ENCODE measurements at places on chromosomes 7 and 10.

DNA sequence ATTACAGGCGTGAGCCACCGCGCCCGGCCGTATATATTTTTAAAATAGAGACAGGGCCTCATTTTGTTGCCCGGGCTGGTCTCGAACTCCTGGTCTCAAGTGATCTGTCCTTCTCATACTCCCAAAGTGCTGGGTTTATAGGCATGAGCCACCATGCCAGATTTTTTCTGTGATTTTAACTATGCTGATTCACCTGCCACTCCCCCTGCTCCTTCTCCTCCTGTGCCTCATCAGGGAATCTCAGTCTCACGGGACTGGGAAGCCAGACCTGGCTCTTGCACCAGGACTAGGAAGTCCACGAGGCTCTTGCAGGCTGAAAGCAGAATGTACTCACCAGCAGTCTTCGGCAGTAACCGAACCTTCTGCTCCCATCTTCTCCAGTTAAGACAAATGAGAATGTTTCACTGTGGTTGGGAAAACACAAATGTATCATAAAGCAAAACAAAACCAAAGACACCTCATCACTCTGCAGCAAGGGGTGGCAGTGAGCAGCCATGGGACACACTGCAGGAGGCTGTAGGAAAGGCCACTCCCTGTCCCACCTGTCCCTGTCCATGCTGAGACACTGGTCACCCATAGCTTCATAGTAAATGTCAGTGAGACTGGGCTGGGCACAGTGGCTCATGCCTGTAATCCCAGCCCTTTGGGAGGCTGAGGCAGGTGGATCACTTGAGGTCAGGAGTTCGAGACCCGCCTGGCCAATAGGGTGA is 78.7 kb upstream of the MKRN1 start:
- no peak for DNase-seq

DNA sequence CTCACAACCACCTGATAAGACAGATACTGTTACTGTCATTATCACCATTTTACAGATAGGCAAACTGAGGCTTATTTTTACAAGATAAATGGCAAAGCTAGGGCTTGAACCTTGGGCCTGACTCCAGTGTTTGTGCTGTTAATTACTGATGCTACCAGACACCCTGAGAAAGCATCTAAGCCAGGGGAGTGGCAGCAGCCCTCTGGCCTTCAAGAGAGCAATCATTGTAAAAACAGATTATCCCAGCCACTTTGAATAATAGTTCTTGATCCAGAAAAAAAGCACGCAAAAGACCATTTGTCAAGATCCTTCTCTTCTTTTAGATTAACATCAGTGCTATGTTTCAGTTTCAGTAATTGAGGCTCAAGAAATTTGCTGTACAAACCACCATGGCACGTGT is 109.5 kb downstream of the PLCE1 start:
- no peak for DNase-seq

DNA sequence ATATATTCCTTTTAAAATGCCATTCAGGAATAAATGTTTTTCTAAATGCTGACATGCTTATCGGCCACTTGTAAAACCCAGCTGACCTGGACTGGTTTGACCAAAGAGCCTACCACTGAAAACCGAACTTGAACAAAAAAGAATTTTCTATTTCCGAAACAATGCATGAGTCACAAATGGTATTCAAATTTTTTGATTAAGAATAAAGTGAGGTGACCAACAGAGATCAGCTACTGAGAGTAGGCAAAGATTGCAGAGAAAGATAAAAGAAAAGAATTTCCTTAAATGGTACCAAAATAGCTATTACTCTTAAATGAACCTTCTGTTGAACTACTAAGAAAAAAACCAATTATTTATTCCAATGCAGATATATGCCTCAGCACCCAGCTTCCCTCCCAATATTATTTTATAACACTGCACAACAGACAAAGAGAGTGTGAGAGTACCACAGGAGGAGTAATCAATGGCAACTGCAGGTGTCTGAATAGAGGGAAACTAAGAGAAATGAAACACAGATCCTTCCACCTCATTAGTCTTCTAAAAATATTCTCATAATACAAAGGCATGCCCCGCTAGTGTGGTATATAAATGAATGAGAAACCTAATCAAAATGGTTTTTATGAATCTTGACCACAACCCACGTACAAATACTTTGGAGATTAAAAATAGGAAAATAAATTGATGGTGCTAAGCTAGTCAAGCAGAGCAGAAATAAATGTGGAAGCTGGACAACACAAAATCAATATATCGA is 20.1 kb downstream of the OSBPL3 start:
- no peak for DNase-seq

DNA sequence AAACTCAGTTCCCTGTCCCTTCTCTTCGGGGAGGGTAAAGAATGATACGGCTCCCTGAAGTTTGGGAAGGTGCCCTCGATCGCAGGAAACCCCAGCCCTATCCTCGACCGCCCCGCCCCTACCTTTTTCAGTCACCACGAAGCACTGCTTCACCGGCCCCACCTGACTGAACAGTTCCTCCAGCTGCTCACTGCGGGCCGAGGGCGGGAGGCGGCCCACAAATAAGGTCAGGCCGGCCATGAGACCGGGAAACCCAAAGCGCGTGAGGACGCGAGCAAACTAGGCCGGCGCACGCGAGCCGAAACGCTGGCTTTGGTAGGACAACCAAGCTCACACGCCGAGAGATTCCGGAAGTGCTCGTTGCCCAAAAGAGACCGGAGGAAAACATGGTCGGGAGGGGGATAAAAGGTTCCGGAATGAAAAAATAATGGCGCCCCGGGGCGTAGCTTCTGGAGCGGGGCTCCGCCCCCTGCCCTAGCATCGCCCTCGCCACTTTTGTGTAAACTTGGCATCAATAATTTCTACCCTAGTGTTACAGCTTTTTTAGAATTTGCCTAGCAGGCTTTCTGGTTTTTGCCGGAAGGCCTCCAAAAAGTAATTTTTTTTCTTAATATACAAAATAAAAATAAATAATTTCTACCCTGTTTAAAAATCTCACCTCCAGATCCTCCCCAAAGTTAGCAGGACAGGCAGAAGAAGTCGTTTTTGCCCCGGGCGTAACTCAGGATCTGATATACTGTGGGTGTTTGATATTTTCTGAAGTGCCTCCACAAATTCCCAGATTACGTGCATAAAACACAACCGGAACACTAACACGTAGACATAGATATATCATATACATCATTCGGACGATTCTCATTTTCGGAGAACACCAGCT is at the start of gene RBM28:
TSS of gene RBM28 (minus strand) at position 355 of the 877 bp plus-strand sequence. CDS start at position 240, 115 bp downstream.
- peak; percentile 97 for DNase-seq

- DNase-seq = no peak
Observed at GRCh38 chr10:100155936-100156335, 29.9 kb downstream of the ERLIN1 start.

DNA sequence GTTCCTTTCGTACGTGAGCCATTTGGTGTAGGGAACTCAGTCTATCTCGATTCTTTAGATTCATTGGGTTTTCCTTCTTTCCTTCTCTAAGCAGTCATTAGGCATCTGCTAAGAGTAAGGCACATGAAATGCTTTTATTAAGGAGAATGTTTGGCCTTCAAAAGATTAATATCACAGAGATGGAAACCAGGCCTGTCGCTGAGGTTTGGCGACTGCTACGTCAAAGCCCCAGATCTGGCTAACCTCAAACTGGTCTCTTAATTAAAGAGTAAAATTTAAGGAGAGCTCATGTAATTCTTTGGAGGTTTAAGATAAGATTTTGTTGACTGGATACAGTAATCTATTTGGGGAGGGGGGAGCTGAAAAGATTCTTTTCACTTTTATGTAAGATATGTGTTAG is 189.8 kb downstream of the JCAD start:
- no peak for DNase-seq

DNA sequence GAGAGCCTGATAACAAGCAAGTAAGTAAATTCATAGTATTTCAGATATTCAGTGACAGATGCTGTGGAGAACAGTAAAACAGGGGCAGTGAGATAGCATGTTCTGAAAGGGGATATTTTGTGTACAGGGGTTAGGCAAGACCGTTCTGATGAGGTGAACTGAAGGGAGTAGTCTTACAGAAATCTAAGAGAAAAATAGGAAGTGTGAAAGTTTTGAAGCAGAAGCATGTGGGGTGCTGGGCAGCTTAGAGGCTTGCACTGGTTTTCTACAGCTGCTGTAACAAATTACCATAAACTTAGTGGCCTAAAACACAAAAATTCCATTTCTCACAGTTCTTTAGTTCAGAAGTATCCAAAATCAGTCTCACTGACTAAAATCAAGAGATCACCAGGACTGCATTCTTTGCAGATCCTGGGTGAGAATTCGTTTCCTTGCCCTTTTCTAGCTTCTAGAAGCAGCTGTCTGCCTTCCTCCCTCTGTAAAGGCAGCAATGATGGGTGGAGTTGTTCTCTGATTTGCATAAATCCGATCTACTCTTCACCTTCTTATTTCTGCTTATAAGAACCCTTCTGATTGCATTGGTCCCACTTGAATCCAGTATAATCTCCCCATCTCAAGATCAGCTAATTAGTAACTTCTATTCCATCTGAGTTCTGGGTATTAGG is 7.5 kb upstream of the KLF14 start:
- no peak for DNase-seq

DNA sequence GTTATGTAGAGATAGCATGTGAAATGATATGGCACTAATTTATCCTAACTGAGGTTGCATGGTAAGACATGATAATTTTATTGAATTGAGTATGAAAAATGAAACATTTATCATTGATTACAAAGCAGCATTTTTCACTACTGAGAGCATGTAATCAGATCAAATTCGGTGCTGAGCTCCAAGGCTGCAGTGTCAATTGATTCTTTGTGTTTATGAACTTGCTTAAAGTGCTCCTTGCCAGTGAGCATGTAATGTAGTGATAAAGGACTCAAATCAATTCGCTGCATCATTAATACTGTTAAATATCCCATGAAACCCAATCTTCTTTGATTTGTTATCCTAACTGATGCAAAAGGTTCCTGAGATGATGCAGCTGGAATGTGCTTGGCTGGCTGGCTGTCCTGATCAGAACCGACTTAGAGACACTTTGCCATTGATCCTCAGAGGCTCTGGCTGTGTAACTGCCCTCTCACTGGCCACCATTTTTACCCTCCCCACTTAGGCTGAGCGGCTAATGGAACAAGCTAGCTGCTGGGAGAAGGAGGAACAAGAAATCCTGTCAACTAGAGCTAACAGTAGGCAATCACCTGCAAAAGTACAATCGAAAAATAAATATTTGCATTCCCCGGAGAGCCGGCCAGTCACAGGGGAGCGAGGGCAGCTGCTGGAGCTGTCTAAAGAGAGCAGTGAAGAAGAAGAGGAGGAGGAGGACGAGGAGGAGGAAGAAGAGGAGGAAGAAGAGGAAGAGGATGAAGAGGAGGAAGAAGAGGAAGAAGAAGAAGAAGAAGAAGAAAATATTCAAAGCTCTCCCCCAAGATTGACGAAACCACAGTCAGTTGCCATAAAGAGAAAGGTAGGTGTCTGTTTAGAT is 89.8 kb upstream of the SAMD8 start:
- DNase-seq = no peak

DNA sequence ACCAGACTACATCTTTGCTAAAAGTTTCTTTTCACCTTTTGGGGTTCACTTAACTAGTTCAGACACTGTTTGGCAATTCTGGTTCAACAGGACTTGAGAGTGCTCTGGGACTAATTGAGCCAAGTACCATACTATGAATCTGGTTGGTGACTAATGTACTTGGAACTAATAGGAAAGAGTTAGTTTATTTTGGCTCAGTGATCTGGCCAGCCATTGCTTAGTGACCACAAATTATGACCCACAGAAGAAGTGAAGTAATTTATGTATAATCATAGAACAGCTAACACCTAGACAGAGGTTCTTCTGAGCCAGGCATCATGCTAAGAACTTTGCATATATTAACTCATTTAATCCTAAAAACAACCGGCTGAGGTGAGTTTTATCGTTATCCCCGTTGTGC is 126.5 kb upstream of the JCAD start:
- DNase-seq = no peak

DNA sequence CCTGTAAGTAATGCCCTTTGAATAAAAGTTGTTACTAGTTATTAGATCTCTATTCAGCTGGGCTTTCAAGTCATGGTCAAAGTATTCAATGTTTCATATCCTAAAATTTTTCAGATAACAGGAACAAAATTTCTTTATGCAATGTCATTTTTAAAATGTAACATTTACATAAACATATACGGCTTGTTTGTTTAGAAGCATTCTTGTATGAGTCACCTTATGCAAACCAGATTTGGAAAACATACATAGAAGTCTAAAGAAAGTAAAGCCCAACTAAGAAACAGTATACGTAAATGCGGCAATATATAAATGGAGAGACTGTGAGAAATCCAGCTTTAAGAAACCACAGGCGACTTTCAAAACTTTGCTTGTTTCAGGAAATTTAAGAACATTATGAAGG is 10.5 kb downstream of the TMEM168 start:
- no peak for DNase-seq

DNA sequence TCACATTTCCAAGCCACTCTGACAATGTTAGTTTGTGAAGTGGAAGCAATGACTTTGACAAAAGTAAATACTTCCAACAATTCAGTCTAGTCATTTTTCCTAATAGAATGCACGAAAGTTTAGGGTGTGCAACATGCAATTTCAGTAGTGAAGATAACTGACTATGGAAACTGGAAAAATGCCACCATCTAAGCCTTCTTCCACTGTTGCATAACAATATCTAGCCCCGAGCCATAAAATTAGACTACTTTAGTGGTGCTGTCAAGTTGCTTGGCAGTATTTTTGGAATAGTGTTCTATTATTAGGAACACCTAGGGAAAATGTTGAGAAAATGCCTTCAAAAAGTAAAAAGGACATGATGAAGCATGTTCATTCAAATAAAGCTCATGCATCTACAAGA is 17.9 kb downstream of the SEMA3A start:
- no peak for DNase-seq

- DNase-seq = no peak
Observed at GRCh38 chr7:84509522-84509921, 314.9 kb upstream of the SEMA3A start.

DNA sequence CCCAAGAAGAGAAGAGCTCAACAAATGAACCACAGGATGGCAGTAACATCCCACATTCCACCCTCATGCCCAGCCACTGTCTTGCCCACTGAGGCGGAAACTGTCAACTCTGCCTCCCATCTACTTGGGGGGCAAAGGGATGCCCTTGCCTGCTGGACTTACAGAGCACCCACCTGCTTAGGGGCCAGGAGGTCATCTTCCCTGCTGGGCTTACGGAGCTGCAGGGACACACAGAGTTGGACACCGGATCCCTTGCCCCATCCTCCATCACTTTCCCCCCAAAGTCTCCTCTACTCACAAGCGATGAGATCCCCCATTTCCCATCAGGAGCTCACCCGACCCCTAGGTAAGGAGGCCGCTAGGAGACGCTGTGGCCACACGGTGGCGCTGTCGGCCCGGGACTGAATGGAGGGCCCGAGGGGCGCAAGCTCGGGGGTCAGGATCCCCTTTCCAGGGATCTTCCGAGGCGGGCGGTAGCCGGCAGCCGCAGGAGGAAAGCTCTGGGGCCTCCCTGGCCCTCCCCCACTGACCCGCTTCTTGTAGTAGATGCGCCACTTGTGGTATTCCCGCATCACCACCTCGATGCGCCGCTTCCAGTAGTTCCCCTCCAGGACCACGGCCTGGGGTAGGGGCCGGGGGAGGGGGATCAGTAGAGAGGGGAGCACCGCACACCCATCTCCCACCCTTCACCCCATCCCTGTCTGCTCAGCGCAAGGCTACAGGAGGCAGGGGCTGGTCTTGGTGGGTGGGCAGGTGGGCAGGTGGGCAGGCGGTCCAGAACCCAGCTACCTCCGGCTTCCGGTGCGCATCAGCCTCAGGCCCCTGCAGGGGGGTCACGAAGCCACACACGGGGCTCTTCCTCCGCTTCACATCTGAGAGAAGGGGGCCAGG is 17.3 kb downstream of the MLXIPL start:
- peak; percentile 88 for DNase-seq

All from kidney (tissue), 22 donors.